Activated T-helper 1 cell treated with anti-CD3 and anti-CD28 coated beads, Interleukin-12 subunit alpha, Interleukin-12 subunit beta, Interleukin-2, Interleukin-4 antibody, amounts not matched to agents 30 ng/mL and 10 ng/mL and 1 ng/mL, durations not matched to agents 14 hours and 24 hours and 36 hours (primary cell): ENCODE measurements at places on chromosomes 7 and 10.

GRCh38 chr7:106421181-106421762 is 136.5 kb upstream of the NAMPT start:
- DNase-seq, result no peak
- H3K4me1 ChIP-seq, result peaks cover 86% of the 10 kb centered on the region
- no peaks in the 10 kb centered on the region for H3K27me3 ChIP-seq
- H3K4me3 ChIP-seq, result peak overlapping the region; percentile 12
- H3K27ac ChIP-seq, result peak overlapping the region; percentile 56

DNA sequence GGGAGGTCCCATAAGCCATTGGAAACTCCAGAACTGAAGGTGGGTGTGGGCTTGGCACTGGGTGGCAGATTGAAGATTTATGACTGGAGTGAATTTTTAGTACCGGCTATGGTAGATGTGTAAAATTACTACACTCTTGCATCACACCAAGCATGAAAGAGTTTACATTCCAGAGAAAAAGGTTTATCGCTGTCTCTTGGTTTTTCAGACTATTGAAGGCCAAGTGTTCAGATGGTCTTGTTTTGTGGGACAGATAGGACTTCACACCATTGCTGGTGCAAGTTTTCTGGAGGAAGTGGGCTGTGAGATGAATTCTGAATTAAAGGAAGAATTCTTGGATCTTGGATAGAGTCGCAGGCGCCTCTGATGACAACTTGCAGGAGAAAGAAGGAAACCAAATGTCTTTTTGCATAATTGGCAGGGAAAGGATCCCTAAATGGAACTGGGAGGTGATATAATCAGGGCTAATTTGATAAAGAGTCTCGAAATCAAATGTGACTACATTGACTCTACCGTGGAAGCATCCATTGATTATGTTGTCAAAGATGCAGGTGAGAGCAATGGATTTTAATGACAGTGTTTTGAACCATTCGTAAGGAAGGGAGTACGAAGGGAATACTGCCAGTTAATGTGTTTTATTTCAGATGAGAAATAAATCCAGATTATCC is 14.2 kb upstream of the NMT2 start:
- H3K4me3 ChIP-seq, result no peak overlapping the region
- peaks cover 33% of the 10 kb centered on the region for H3K4me1 ChIP-seq

DNA sequence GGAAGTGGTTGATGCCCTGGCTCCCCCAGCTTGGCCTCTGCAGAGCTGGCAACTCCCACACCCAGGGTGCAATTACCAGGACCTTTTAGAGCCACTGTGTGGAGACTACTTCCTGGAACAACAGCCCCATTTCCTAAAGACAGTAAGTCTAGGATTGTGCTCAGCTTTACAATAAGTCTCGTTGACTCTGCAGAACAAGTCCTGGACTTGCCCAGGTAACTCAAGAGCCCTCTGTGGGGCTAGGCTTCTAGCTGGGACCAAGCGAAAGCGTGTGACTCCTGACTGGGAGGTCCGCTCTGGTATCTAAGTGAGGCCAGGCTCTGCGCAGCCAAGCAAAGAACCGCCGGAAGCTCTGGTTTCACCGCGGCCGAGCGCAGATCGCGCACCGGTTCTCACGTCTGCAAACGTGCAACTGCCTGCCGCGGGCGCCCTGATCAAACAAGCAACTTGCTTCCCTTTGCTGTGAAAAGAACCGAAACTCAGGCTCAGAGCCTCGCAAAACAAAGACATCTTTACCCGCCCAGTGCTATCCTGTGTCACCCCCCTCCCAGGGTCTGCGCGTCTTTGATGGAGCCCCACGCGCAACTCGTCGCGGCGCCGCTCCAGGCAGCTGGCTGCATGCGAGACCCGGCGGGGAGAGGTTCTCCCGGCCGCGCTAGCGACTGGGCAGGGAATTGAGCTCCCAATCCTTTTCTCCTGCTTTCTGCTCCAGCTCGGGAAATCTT is 4.4 kb upstream of the PDLIM1 start:
- peak overlapping the region; percentile 62 for H3K4me3 ChIP-seq
- peak; percentile 60 for DNase-seq
- H3K27ac ChIP-seq, result peak overlapping the region; percentile 6
- H3K27me3 ChIP-seq, result peaks cover 15% of the 10 kb centered on the region

- no peak overlapping the region for H3K27ac ChIP-seq
- DNase-seq, result no peak
- H3K4me3 ChIP-seq, result peak overlapping the region; percentile 42
- peaks cover 10% of the 10 kb centered on the region for H3K4me1 ChIP-seq
- H3K27me3 ChIP-seq, result peaks cover 69% of the 10 kb centered on the region
- no peaks in the 10 kb centered on the region for H3K36me3 ChIP-seq
These were observed 1.4 kb downstream of the PODXL start for GRCh38 chr7:131554880-131555516.

DNA sequence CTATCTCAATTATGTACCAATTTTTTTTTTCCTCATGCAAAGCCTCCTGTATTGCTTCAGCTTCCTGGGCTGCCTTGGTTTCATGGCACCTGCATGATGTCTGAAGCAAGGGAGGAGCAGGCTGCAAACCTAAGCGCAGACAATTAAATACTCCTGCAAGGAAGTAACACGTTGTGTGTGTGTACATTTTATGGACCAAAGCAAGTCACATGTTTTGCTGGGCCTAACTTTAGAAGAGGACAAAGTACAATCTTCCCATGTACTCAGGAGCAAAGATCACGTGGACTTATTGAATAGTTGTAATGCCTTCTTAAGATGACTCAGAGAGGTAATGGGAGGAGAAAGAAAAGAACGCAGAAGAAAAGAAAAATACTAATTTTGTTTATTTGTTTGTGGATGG is 944.0 kb upstream of the C7orf33 start:
- no peak for DNase-seq
- H3K27ac ChIP-seq, result no peak overlapping the region
- no peaks in the 10 kb centered on the region for H3K36me3 ChIP-seq
- no peaks in the 10 kb centered on the region for H3K27me3 ChIP-seq
- no peaks in the 10 kb centered on the region for H3K4me1 ChIP-seq

- H3K27ac ChIP-seq, result no peak overlapping the region
- DNase-seq, result no peak
- no peaks in the 10 kb centered on the region for H3K36me3 ChIP-seq
- H3K27me3 ChIP-seq, result peaks cover 2% of the 10 kb centered on the region
These were observed 43.9 kb downstream of the STK32C start for GRCh38 chr10:132263866-132264265.

GRCh38 chr7:115634633-115635032 is 395.9 kb downstream of the TFEC start:
- H3K4me1 ChIP-seq, result no peaks in the 10 kb centered on the region
- no peaks in the 10 kb centered on the region for H3K27me3 ChIP-seq
- no peak for DNase-seq
- H3K4me3 ChIP-seq, result no peak overlapping the region

GRCh38 chr10:79239924-79240581 is 107.2 kb upstream of the PPIF start:
- H3K27me3 ChIP-seq, result no peaks in the 10 kb centered on the region
- H3K4me1 ChIP-seq, result peaks cover 44% of the 10 kb centered on the region
- H3K27ac ChIP-seq, result no peak overlapping the region
- peaks cover 11% of the 10 kb centered on the region for H3K36me3 ChIP-seq
- no peak for DNase-seq

GRCh38 chr10:129642427-129642826 is 175.4 kb downstream of the MGMT start:
- no peaks in the 10 kb centered on the region for H3K36me3 ChIP-seq
- DNase-seq, result no peak
- H3K27me3 ChIP-seq, result no peaks in the 10 kb centered on the region

DNA sequence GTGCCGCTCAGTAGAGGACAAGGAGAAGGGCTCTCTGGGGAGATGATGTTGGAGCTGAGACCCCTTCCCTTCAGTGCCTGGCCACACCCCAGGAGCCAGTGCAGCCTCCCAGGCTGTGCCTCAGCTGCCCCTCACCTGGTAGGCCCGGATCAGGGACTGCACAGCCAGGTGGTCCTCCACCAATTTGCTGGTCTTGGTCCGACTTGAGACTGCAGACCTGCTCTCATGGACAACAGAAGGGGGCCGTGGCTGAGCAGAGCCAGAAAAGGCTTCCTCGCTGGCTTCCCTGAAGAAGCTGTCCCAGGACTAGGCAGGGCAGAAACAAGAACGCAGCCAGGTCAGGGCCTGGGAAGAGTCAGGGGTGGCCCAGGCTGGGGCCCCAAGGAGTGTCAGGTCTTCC is 5.5 kb downstream of the OGDHL start:
- H3K27me3 ChIP-seq, result peaks cover 8% of the 10 kb centered on the region
- no peaks in the 10 kb centered on the region for H3K36me3 ChIP-seq
- no peak for DNase-seq
- no peak overlapping the region for H3K27ac ChIP-seq
- H3K4me1 ChIP-seq, result no peaks in the 10 kb centered on the region
